Activated CD4-positive, alpha-beta T cell treated with anti-CD3 and anti-CD28 coated beads, Interleukin-2, amount 10 ng/mL, durations not matched to agents 7 days and 5 days (primary cell): ENCODE measurements at places on chromosomes 7 and 10. TPM values are rescaled to one million over a fixed set of nuclear protein-coding genes. Genes with fewer than 3 reads are reported as not detected.

- no peaks in the 10 kb centered on the region for H3K36me3 ChIP-seq
- no peak overlapping the region for H3K27ac ChIP-seq
- H3K4me3 ChIP-seq: no peak overlapping the region
- H3K4me1 ChIP-seq: no peaks in the 10 kb centered on the region
- no peaks in the 10 kb centered on the region for H3K27me3 ChIP-seq
- no peak for DNase-seq
Observed at GRCh38 chr7:147485660-147486210, 1104.8 kb upstream of the C7orf33 start.

DNA sequence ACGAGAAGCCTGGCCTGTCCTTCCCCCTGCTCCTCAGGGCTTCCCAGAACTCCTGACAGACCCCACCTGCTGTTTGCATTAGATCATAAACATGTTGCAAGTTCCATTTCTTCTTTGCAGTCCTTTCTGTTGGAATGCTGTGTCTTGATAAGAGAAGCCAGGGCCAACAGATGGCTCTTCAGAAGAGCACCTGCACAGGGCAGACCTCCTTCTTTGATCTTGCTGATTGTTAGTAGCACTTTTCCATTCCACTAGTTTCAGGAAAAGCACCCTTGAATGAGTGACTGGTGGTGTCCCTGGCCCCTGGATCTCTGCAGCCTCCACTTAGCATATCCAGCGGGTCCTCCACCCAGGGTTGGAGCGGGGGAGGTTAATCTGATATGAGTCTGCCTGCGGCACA lies 243.2 kb downstream of the GFRA1 start:
- H3K4me1 ChIP-seq: no peaks in the 10 kb centered on the region
- no peaks in the 10 kb centered on the region for H3K27me3 ChIP-seq
- H3K27ac ChIP-seq: no peak overlapping the region
- no peaks in the 10 kb centered on the region for H3K36me3 ChIP-seq

- H3K27ac ChIP-seq: no peak overlapping the region
- H3K4me1 ChIP-seq: peaks cover 18% of the 10 kb centered on the region
- DNase-seq: no peak
- no peak overlapping the region for H3K4me3 ChIP-seq
- no peaks in the 10 kb centered on the region for H3K27me3 ChIP-seq
- H3K36me3 ChIP-seq: no peaks in the 10 kb centered on the region
Observed at GRCh38 chr10:132630666-132631337, 93.2 kb downstream of the INPP5A start.

GRCh38 chr10:35564341-35564968 lies 40.7 kb upstream of the GJD4 start:
- no peaks in the 10 kb centered on the region for H3K27me3 ChIP-seq
- no peak overlapping the region for H3K4me3 ChIP-seq
- no peak for DNase-seq
- peak overlapping the region; percentile 57 for H3K27ac ChIP-seq
- H3K4me1 ChIP-seq: peaks cover 11% of the 10 kb centered on the region

- DNase-seq: no peak
- no peak overlapping the region for H3K27ac ChIP-seq
- no peaks in the 10 kb centered on the region for H3K4me1 ChIP-seq
- no peak overlapping the region for H3K4me3 ChIP-seq
- H3K36me3 ChIP-seq: peaks cover 2% of the 10 kb centered on the region
Observed at GRCh38 chr7:30379131-30379530, 94.7 kb downstream of the ZNRF2 start.

CALHM1 gene
- total RNA-seq: 0.12 TPM

- no peaks in the 10 kb centered on the region for H3K4me1 ChIP-seq
- no peak for DNase-seq
- H3K4me3 ChIP-seq: no peak overlapping the region
- no peaks in the 10 kb centered on the region for H3K36me3 ChIP-seq
- peaks cover 7% of the 10 kb centered on the region for H3K27me3 ChIP-seq
- no peak overlapping the region for H3K27ac ChIP-seq
Observed at GRCh38 chr10:63833411-63834060, 312.3 kb downstream of the REEP3 start.

GDF10 gene
- total RNA-seq: 0.08 TPM

FAM237B gene
- not detected for total RNA-seq

DNA sequence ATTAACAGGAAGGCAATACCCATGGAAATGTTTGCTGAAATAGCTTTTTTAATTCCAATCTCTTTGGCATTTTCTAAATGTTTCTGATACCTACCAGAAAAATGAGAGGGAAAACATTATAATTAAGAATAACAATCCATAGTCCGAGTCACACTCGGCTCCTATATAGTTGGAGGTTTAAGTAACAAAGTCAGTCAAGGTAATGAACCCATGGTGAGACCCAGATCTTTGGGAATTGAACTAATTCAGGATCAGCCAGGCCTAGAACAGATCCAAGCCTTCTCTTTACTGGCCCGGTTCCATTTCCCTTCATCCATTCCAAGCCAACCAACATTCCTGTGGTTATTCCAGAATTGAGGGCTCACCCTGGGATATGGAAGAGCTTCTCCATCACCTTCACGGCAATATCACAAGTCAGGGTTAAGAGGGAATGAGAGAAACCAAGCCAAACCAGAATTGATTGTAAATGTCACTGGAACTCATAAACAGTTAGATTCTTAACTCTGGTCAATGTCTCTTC lies 28.3 kb downstream of the ABCB4 start:
- no peaks in the 10 kb centered on the region for H3K36me3 ChIP-seq
- no peak for DNase-seq
- peaks cover 2% of the 10 kb centered on the region for H3K4me1 ChIP-seq
- H3K27ac ChIP-seq: no peak overlapping the region

- peak overlapping the region; percentile 92 for H3K27ac ChIP-seq
- no peaks in the 10 kb centered on the region for H3K27me3 ChIP-seq
- H3K4me3 ChIP-seq: peak overlapping the region; percentile 79
- DNase-seq: peak; percentile 35
- H3K36me3 ChIP-seq: peaks cover 2% of the 10 kb centered on the region
- H3K4me1 ChIP-seq: peaks cover 48% of the 10 kb centered on the region
Observed at GRCh38 chr7:94510582-94511496, 1.2 kb downstream of the CASD1 start.

DNA sequence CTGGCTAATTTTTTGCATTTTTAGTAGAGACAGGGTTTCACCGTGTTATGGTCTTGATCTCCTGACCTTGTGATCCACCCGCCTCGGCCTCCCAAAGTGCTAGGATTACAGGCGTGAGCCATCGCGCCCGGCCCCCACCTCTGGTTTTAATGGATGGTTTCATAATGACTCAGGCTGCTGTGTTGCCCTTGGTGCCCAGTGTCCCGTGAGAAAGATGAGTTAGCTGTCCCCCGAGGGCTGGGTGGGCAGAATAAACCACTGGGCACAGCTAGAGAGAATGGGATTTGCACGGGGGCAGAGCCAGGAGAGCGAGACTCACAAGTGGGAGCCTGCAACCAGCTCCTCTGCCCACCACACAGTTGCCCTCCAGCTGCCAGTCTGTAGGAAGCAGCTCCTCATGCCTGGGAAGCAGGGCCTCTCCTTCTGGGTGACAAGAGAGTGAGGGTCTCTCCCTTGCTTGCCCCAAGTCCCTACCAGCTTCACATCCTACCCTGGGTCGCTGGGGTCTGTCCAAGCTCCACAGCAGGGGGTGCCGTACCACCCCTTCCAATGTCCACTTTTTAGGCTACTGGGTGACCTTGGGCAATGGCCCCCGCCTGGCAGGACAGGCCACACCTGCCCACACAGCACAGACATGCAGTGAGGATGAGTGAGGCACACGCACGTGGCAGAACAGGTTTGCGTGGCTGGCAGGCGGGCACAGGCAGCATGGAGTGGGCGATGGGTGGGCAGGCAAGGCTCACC lies 16.1 kb upstream of the NDST2 start:
- H3K27me3 ChIP-seq: no peaks in the 10 kb centered on the region
- H3K27ac ChIP-seq: no peak overlapping the region
- H3K4me3 ChIP-seq: no peak overlapping the region

- H3K4me1 ChIP-seq: peaks cover 5% of the 10 kb centered on the region
- H3K27me3 ChIP-seq: peaks cover 11% of the 10 kb centered on the region
- no peak overlapping the region for H3K4me3 ChIP-seq
Observed at GRCh38 chr7:45258533-45259226, 101.1 kb downstream of the RAMP3 start.

- H3K27ac ChIP-seq: no peak overlapping the region
- H3K36me3 ChIP-seq: no peaks in the 10 kb centered on the region
- H3K27me3 ChIP-seq: peaks cover 3% of the 10 kb centered on the region
- DNase-seq: no peak
- no peaks in the 10 kb centered on the region for H3K4me1 ChIP-seq
- no peak overlapping the region for H3K4me3 ChIP-seq
Observed at GRCh38 chr7:113060100-113060499, 26.5 kb downstream of the GPR85 start.

ELAPOR2 gene
- 3.1 TPM for total RNA-seq

LRRC17 gene
- 0.30 TPM for total RNA-seq

SLC39A12 gene
- not detected for total RNA-seq
